ENCODE measurements at places on chromosomes 1 and 21. TPM values are rescaled to one million over a fixed set of nuclear protein-coding genes. Genes with fewer than 3 reads are reported as not detected.

DNA sequence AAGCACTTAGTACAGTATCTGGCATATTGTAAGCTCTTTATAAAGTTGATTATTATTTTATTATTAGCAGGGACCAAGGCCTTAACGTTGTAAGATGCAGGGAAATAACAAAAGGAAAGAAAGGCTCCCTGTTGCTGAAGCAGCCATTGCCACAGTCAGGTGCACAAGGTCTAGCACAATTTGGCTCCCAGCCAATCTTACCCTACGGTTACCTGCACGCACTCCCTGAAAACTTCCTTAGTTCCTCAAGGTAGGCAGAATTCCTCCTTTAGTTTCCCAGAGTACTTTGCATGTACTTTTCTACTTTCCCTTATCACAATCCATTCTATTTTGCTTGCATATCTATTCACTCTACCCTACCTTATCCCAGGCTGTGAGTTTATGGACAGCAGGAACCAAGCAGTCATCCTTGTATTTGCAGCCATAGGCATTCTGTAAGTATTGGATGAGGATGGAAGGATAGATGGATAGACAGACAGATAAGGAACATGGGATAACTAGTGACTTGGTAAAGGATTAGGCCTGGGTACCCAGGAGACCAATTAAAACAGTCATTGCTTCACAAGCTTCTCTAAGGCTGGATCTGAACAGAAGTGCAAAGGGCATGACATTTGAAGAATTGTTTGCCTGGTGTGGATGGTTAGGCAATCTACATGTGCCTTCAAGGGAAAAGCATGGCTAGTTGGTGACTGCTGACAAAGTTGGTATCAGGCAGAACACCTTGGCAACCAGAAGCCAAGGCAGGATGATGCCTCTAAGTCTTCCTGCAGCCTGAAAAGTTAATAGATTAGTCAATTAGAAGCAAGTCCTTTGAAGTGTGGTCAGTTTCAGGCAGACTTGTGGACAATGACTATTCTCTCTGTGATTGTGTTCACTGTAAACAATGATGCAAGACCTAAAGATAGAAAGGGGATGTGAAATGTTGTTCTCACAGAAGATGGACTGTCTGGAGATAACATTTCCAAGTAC, 20.8 kb upstream of the JAK1 start:
- DNase-seq, result no peak

DNA sequence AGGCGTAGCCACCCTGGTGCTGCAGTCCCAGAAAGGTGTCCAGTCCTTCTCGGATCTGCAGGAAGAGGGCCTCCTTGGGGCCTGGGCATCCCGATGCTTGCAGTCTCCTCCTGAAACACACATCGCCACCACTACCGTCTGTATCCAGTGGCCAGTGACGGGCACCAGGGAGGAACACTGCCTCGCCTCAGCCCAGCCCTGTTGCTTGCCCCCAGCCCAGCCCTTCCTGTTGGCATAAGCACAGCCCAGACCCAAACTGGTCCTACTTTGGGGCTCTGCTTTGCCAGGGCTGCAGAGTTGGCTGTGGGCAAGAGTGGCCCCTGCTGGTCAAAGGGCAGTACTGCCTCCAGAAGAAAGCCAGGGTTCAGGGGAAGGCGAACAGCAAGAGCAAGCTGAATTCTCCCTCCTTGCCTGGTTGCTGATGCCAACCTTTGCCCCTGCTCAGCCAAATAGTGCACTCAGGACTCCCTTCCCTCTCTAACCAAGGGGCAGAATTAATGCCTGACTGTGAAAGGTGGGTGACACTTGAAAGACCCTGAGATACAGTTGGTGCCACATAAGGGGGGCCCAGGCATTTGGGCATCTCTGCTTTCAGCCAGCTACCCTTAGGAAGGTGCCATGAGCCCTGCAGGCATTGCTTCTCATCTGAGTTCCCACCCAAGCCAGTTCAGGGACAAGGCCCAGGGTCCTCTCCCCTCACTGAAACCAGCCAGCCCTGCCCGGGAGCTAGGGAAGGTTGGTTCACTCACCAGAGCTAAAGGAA, 11.1 kb upstream of the ARHGEF2 start:
- peak; percentile 85 for DNase-seq

DNA sequence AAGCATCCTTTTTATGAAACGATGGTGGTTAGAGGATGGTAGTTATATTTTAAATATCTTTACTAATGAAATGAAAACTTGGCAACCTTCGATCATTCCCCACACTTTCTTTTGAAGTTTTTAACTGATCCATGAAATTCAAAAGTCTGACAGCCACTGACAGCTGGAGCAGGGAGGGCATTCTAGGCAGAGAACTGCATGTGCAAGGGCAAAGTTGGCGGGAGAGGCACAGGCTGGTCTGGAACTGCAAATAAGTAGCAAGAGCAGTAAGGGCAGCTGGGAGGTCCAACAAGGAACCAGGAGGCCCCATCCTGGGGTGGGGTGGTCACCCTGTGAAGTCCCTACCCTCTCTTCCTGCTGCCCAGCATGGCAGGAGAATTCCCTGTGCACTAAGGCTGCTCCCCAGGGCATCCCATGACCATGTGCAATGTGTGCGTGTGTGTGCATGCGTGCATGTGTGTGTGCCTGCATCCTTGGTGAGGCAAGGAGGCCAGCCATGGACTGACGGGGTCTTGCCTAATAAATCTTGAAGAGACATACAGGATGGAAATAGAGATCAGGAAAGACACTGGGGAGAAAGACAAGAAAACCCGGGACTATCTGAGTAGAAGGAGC, 33.1 kb upstream of the FOXO6 start:
- no peak for DNase-seq

GRCh38 chr1:230087717-230088105, 20.7 kb downstream of the GALNT2 start:
- DNase-seq, result no peak

- no peak for DNase-seq
Measured at GRCh38 chr1:174174461-174175329, 15.4 kb downstream of the RABGAP1L start.

DNA sequence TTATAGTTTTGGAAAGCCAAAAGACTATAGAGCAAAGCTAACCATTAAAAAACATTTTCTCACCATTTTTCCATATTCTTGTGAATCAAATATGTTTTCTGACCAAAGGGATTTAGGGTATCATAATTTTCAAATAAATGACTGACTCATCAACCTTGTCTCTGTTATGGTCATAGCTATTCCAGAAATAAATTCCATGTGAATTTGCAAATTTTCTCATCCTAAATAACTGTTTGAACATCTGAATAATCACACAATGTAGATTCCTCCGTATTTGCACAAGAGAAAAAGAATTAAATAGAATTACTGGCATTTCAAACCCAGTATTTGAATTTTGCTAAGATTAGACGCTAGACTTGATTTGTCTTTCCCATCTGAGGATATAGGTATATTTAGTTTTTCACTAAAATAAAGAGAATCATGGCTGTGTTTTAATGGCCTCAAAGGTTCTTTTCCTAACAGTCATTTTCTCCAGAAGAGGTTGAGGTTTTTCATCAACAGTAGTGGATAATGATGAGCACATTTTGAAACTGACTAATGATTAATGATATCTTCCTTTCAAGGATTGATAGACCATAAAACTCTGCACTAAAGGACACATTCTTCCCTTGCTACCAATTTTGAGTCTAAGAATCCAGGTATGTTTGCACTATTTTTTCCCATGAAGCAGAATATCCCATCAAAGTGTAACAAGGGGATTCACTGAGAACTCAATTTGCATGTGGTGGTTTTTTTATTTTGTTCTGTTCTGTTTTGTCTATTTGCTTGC, 9.5 kb upstream of the DUSP23 start:
- DNase-seq, result no peak

GRCh38 chr1:240612811-240613210, 856 bp upstream of the GREM2 start:
- no peak for DNase-seq

GRCh38 chr1:162384116-162384515, 2.6 kb downstream of the C1orf226 start:
- no peak for DNase-seq

DNA sequence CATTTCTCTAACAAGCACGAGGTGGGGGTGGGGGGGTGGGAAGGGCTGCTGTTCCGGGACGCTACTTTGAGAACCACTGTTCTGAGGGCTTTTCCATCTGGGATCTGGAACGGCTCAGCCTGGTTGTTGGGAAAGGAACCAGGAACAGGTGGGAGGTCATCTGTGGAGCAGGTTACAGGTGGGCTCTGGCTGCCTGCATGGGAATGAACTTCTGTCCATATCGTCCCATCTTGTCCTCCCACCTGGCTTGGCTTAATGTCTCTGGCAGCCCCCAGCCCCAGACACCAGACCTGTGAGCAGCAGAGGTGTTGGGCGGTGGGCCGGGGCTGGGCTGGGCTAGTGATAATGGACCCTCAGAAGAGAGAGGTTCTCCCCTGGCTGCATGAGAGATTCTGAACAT, 69.4 kb upstream of the TARDBP start:
- DNase-seq, result no peak

GRCh38 chr1:147717706-147718097, 42.7 kb downstream of the GJA5 start:
- no peak for DNase-seq

GRCh38 chr1:206741142-206741701, 29.4 kb upstream of the IL19 start:
- no peak for DNase-seq

DNA sequence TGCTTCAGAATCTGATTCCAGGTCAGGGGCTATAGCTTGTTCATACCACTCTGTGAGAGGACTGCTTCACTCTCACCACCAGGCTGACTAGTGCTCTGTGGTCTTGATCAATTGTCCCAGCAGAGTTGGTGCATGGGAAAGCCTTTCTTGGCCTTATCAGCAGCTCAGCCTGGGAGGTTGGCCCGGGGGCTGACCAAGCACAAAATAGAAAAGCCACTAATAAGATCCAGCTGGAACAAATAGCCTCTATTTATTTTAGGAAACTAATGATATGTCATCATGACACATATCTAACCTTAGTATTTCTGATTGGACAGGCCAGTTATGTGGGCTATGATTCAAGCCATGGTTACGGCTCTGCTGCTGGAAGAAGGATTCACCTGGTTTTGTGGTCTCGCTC, 134.2 kb downstream of the GDAP2 start:
- no peak for DNase-seq

DNA sequence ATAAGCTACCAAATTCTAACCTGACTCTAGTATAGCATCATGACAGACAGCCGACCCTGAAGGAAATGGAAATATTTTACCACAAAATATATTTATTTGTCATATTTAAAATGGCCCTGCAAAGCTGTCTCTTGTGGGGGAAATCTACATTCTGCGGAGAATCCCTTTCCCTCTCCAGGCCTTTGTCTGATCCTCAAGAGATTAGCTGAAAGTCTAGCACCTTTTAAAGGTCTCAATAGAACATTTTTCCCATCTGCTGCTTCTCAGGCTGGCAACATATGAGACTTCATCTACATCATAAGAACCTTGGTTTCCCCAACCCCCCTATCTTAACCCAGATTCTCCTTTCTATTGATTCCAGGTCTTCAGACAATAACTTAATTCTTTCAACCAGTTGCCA, 1.7 kb upstream of the OR11L1 start:
- DNase-seq, result no peak

- no peak for DNase-seq
Measured at GRCh38 chr1:32886828-32887414, 630 bp downstream of the HPCA start.

DNA sequence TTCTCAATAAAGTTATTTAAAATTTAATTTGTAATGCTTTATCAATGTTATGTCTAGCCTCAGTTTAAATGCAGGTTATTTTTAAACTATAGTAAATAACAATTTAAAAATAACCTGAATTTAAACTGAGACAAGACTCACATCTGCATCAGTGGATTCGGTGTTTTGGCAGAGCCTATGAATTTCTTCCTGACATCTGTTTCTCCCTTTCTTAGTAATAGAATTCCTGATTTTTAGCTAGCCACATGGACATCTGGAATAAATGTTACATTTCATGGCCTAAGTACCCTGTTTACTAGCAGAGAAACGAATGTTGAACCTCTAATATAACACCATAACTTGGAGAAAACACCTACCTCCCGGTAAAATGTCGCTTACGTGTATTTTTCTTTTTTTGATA, 1141.6 kb upstream of the ADGRL2 start:
- DNase-seq, result no peak

- DNase-seq, result no peak
Measured at GRCh38 chr1:112371775-112372174, 24.2 kb upstream of the CTTNBP2NL start.

Gene SLC35E2B
- total RNA-seq, result 39.6 TPM

Gene CASQ1
- total RNA-seq, result not detected

Gene SPRR3
- not detected for total RNA-seq

Gene HHAT
- total RNA-seq, result 0.71 TPM

Gene NFASC
- total RNA-seq, result not detected
